T-cell (primary cell): ENCODE measurements at places on chromosomes 11 and 22. TPM values are rescaled to one million over a fixed set of nuclear protein-coding genes. Genes with fewer than 3 reads are reported as not detected.

Gene BAIAP2L2
- total RNA-seq: 4.4 TPM

Gene LRRC55
- not detected for total RNA-seq

Gene CAPN5
- total RNA-seq: 4.6 TPM

Gene OR51E2
- not detected for total RNA-seq

Gene MFNG
- 268 TPM for total RNA-seq

GRCh38 chr11:131186629-131187101 is 183.8 kb upstream of the NTM start:
- no peaks in the 10 kb centered on the region for H3K36me3 ChIP-seq
- peaks cover 7% of the 10 kb centered on the region for H3K27me3 ChIP-seq
- no peak for DNase-seq
- H3K4me3 ChIP-seq: no peak overlapping the region
- no peaks in the 10 kb centered on the region for H3K4me1 ChIP-seq

GRCh38 chr11:61918938-61919704 is 1.8 kb upstream of the RAB3IL1 start:
- H3K27ac ChIP-seq: no peak overlapping the region
- no peak for DNase-seq
- no peaks in the 10 kb centered on the region for H3K4me1 ChIP-seq

- H3K27ac ChIP-seq: no peak overlapping the region
- H3K27me3 ChIP-seq: no peaks in the 10 kb centered on the region
- H3K36me3 ChIP-seq: no peaks in the 10 kb centered on the region
- no peak overlapping the region for H3K4me3 ChIP-seq
These were observed 11.9 kb downstream of the HOATZ start for GRCh38 chr11:111526501-111526900.

GRCh38 chr22:48278620-48279460 is 1516.4 kb downstream of the TBC1D22A start:
- H3K4me1 ChIP-seq: no peaks in the 10 kb centered on the region
- H3K36me3 ChIP-seq: no peaks in the 10 kb centered on the region
- H3K27ac ChIP-seq: no peak overlapping the region
- H3K27me3 ChIP-seq: no peaks in the 10 kb centered on the region

DNA sequence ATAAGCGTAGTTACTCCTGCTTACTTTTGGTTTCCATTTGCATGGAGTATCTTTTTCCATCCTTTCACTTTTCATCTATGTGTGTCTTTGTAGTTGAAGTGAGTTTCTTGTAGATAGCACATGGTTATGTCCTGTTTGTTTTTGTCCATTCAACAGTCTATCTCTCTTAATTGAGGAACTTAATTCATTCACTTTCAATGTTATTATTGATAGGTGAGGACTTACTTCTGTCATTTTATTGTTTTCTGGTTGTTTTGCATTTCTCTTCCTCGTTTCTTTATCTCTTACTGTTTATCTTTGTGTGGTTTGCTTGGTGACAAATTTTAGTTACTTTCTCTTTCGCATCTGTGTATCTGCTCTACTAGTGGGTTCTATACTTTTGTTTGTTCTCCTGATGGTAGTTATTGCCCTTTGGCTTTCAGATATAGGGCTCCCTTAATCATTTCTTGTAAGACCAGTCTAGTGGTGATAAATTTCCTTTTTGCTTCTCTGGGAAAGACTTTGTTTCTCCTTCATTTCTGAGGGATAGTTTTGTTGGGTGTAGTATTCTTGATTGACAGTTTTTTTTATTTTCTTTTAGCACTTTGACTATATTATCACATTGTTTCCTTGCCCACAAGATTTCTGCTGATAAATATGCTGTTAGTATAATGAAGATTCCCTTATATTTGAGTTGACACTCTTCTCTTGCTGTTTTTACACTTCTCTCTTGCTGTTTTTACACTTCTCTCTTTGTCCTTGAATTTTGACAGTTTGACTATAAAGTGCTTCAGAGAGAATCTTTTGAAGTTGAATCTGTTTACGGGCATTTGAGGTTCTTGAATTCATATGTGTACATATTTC is 9.0 kb upstream of the RAG1 start:
- H3K27ac ChIP-seq: peak overlapping the region; percentile 78
- no peaks in the 10 kb centered on the region for H3K36me3 ChIP-seq
- no peak for DNase-seq
- no peak overlapping the region for H3K4me3 ChIP-seq

DNA sequence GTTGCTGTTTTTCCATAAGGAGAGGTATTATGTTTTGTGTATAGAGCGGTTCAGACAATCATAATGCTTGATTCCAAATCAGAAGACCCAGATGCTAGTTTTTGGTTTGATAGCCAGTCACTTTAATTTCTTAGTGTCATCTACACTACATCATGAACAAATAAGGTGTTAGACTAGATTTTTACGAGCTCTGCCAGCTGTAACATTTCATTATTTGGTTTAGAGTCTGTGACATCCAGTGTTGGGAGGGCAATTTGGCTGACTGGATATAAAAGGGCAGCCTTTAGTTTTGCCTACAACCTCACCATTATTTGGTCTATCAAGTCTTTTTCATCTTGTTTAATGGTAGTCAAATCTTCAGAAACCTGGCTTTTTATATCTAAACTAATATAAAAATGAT is 30.2 kb upstream of the FBXO3 start:
- H3K27me3 ChIP-seq: peaks cover 13% of the 10 kb centered on the region
- H3K4me1 ChIP-seq: peaks cover 10% of the 10 kb centered on the region
- no peaks in the 10 kb centered on the region for H3K36me3 ChIP-seq
- DNase-seq: no peak
- no peak overlapping the region for H3K4me3 ChIP-seq
- H3K27ac ChIP-seq: no peak overlapping the region

DNA sequence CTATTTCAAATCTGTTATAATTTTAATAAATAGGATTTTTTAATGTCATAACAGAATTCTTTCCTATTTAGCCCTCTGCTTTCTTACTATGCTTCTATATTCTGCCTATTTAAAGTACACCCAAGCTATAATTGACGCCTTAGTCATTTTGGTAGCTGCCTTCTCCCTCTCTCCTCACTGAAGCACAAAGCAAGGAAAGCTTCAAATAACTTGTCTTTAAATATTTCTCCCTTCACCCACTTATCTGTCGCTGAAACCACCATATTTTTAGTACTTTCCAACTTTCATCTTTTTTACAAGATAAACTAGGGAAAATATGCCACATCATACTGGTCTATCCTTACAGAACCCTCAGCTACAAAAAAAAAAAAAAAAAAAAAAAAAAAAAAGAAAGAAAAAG is 127.9 kb downstream of the ENTHD1 start:
- no peak for DNase-seq
- H3K4me1 ChIP-seq: no peaks in the 10 kb centered on the region
- no peaks in the 10 kb centered on the region for H3K27me3 ChIP-seq
- H3K4me3 ChIP-seq: no peak overlapping the region
- no peaks in the 10 kb centered on the region for H3K36me3 ChIP-seq

- H3K27me3 ChIP-seq: no peaks in the 10 kb centered on the region
- no peaks in the 10 kb centered on the region for H3K4me1 ChIP-seq
- no peak overlapping the region for H3K27ac ChIP-seq
- no peak overlapping the region for H3K4me3 ChIP-seq
- H3K36me3 ChIP-seq: no peaks in the 10 kb centered on the region
- no peak for DNase-seq
These were observed 40.3 kb downstream of the ARHGAP42 start for GRCh38 chr11:100727410-100727809.
